Heart right ventricle (tissue), 16 donors: ENCODE measurements at places on chromosomes 16 and 17. TPM values are rescaled to one million over a fixed set of nuclear protein-coding genes. Genes with fewer than 3 reads are reported as not detected.

NKD1 gene
- 1.1 TPM for total RNA-seq

CCL8 gene
- 8.3 TPM for total RNA-seq

CACNG1 gene
- total RNA-seq = not detected

MARVELD3 gene
- not detected for total RNA-seq

- H3K36me3 ChIP-seq = no peaks in the 10 kb centered on the region
- H3K27me3 ChIP-seq = no peaks in the 10 kb centered on the region
- no peak overlapping the region for H3K27ac ChIP-seq
- no peak overlapping the region for H3K4me3 ChIP-seq
- DNase-seq = no peak
Measured at GRCh38 chr17:62963296-62963695, 2.7 kb upstream of the TANC2 start.

C16orf86 gene
- 5.6 TPM for total RNA-seq

PAM16 gene
- total RNA-seq = 62.7 TPM

DNA sequence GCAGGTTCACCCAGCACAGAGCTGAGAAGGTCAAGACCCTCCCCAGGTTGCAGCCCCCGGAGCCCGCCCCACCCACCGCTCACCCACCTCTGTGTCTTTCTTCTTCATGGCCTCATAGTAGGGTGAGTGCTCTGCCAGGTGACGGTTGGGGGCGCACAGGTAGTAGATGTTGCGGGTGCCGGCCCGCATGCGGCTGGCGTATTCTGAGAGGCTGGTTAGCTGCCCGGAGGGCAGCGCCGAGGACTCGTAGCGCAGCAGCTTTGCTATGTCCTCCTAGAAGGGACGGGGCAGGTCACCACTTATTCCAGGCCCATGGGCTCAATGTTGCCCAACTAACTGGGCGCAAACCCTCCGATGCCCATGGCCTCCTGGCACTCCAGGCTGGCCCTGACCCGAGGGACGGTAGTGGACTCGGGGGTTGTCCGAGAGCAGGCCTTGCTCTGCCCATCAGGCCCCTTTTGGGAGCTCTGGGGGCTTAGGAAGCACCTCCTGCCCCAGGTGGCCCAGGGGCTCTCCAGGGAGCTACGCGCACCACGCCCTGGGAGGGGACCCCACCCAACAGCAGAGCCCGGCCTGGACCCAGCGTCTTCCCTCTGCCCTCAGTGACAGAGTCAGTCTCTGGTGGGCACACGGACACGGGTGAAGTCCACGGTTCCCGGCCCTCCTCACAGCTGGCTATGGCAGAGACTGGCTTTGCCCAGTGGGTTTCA, 9.9 kb downstream of the DNASE1 start:
- no peak overlapping the region for H3K4me3 ChIP-seq
- no peaks in the 10 kb centered on the region for H3K4me1 ChIP-seq
- H3K36me3 ChIP-seq = peaks cover 84% of the 10 kb centered on the region
- H3K27ac ChIP-seq = no peak overlapping the region
- no peak for DNase-seq

GRCh38 chr16:66364117-66364958, 2.2 kb upstream of the CDH5 start:
- H3K4me1 ChIP-seq = peaks cover 68% of the 10 kb centered on the region
- peak overlapping the region; percentile 96 for H3K27ac ChIP-seq
- H3K4me3 ChIP-seq = no peak overlapping the region

- H3K36me3 ChIP-seq = no peaks in the 10 kb centered on the region
- DNase-seq = no peak
- no peaks in the 10 kb centered on the region for H3K4me1 ChIP-seq
- no peak overlapping the region for H3K27ac ChIP-seq
- no peak overlapping the region for H3K4me3 ChIP-seq
Measured at GRCh38 chr16:65771707-65772106, 594.8 kb upstream of the CDH5 start.

ENO3 gene
- 616 TPM for total RNA-seq

PYDC1 gene
- total RNA-seq = not detected

DNA sequence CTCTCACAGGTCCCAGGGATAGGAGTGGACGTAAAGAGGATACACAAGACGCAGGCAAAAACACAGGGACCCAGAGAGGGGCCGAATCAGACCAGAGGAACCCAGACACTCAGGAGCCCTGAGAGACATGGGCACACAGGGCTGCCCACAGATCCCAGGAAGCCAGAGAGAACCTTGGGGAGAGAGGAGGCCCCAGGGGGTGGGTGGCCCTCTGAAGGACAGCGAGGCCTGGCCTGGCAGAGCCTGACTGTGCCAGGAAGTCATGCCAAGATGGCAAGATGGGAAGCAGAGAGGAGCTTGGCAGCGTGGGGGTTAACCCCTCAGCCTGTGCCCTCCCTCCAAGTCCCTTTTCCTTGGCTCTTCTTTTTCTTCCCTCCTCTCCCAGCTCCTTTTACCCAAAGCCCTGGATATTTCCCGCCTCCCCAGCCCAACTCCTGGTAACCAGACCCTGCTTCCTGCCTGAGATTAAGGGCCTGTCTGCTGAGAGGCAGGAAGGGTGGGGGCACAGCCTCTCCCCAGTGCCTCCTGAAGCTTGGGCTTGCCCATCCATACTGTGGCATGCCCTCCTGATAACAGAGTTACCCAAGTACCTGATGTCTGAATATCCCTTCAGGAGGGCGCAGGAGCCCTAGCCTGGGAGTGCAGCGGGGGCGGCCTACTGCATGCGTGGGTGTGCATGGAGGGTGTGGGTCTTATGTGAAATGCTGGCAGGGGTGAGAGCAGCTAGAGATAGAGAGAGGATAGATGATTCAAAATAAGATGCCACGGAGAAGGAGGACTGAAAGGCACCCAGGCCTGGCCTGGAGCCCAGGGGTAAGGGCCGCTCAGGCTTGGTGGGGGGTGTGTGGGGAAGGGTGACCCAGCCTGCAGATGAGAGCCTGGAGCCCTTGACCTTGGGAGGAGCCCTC, 6.0 kb upstream of the TBX21 start:
- H3K4me3 ChIP-seq = no peak overlapping the region
- no peak overlapping the region for H3K27ac ChIP-seq
- no peak for DNase-seq
- no peaks in the 10 kb centered on the region for H3K4me1 ChIP-seq
- H3K27me3 ChIP-seq = peaks cover 48% of the 10 kb centered on the region
- no peaks in the 10 kb centered on the region for H3K36me3 ChIP-seq

- peaks cover 83% of the 10 kb centered on the region for H3K4me1 ChIP-seq
- peak overlapping the region; percentile 94 for H3K27ac ChIP-seq
- DNase-seq = peak; percentile 74
- no peak overlapping the region for H3K4me3 ChIP-seq
Measured at GRCh38 chr17:57895382-57896060, 45.7 kb upstream of the MRPS23 start.

DNA sequence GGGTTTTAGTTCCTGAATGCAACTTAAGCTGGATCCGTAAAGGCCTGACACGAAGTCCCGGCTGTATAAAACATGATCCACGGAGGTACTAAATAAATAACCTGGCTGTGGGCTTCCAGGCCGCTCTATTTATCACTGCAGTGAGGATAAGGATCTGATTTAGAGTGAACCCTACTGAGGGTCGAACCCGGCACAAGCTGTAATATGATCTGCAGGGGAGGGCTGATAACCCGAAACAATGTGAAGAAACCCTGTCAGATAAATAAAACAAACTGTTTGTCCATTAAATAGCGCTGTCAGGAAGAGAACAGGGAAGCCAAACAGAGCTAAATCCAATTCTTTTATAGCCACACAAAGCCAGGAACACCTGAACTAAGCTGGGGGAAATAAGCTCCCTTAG, 375.6 kb upstream of the SALL1 start:
- H3K27ac ChIP-seq = no peak overlapping the region
- no peak overlapping the region for H3K4me3 ChIP-seq
- H3K4me1 ChIP-seq = no peaks in the 10 kb centered on the region
- no peaks in the 10 kb centered on the region for H3K27me3 ChIP-seq

GRCh38 chr16:82203198-82203597, 33.2 kb upstream of the MPHOSPH6 start:
- H3K27ac ChIP-seq = no peak overlapping the region
- no peaks in the 10 kb centered on the region for H3K4me1 ChIP-seq
- no peaks in the 10 kb centered on the region for H3K27me3 ChIP-seq

- no peaks in the 10 kb centered on the region for H3K27me3 ChIP-seq
- H3K4me1 ChIP-seq = no peaks in the 10 kb centered on the region
- H3K4me3 ChIP-seq = no peak overlapping the region
- DNase-seq = no peak
Measured at GRCh38 chr17:66445229-66445628, 142.8 kb downstream of the PRKCA start.

YBX2 gene
- total RNA-seq = 1.4 TPM

GRCh38 chr17:1222321-1222720, 42.5 kb upstream of the ABR start:
- DNase-seq = no peak
- no peak overlapping the region for H3K27ac ChIP-seq
- peaks cover 4% of the 10 kb centered on the region for H3K27me3 ChIP-seq

MMP2 gene
- total RNA-seq = 120 TPM

GRCh38 chr16:72362973-72363372, 191.0 kb upstream of the PMFBP1 start:
- H3K27ac ChIP-seq = no peak overlapping the region
- H3K4me3 ChIP-seq = no peak overlapping the region
- H3K36me3 ChIP-seq = no peaks in the 10 kb centered on the region
- H3K4me1 ChIP-seq = no peaks in the 10 kb centered on the region
- DNase-seq = no peak

PRSS53 gene
- total RNA-seq = 0.61 TPM

- H3K4me1 ChIP-seq = peaks cover 59% of the 10 kb centered on the region
- H3K36me3 ChIP-seq = no peaks in the 10 kb centered on the region
- H3K4me3 ChIP-seq = peak overlapping the region; percentile 95
- no peak for DNase-seq
- peak overlapping the region; percentile 88 for H3K27ac ChIP-seq
Measured at GRCh38 chr17:39701784-39702422, 2.0 kb downstream of the ERBB2 start.

GRCh38 chr16:87687126-87687910, 78.5 kb downstream of the KLHDC4 start:
- H3K36me3 ChIP-seq = no peaks in the 10 kb centered on the region
- H3K4me1 ChIP-seq = no peaks in the 10 kb centered on the region
- no peak for DNase-seq
- H3K27ac ChIP-seq = no peak overlapping the region

RASL10B gene
- total RNA-seq = 11.0 TPM

DNA sequence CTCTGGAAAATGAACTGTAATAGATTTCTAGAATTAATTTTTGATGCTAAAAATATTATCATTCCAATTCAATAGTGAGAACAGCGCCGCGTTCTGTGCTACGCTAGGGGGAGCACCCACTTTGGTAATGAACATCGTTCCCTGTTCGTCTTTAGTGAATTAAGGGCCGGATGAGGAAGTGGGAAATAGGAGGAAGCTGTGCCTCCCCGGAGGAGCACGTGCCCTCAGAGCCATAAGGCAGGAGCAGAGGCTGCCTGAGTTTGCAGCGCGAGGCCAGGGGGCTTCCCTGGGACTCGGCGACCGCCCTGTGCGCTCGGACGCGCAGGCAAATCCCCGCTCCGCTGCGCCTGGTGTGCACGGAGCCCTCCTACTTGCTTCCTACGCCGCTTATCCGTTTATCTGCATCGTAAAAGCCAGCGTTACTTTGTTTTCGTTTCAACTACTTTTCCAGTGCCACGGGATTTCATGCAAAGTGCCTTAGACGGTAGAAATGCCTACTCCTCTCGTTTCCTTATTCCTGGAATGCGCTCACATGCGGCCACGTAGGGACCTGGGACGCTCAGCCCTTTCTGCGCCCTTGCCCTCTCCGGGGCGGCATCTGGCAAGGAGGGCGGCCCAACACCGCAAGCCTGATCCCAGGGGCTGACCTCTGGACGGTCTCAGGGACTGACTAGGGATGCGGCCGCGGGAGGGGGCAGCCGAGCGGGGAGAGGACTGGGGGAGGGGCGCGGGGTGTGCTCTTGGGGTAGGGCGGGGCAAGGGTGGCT, 76.4 kb downstream of the KCNJ12 start:
- no peaks in the 10 kb centered on the region for H3K36me3 ChIP-seq
- H3K27ac ChIP-seq = no peak overlapping the region
- DNase-seq = peak; percentile 40
- peaks cover 5% of the 10 kb centered on the region for H3K27me3 ChIP-seq
- H3K4me1 ChIP-seq = peaks cover 10% of the 10 kb centered on the region

SHBG gene
- not detected for total RNA-seq

DNA sequence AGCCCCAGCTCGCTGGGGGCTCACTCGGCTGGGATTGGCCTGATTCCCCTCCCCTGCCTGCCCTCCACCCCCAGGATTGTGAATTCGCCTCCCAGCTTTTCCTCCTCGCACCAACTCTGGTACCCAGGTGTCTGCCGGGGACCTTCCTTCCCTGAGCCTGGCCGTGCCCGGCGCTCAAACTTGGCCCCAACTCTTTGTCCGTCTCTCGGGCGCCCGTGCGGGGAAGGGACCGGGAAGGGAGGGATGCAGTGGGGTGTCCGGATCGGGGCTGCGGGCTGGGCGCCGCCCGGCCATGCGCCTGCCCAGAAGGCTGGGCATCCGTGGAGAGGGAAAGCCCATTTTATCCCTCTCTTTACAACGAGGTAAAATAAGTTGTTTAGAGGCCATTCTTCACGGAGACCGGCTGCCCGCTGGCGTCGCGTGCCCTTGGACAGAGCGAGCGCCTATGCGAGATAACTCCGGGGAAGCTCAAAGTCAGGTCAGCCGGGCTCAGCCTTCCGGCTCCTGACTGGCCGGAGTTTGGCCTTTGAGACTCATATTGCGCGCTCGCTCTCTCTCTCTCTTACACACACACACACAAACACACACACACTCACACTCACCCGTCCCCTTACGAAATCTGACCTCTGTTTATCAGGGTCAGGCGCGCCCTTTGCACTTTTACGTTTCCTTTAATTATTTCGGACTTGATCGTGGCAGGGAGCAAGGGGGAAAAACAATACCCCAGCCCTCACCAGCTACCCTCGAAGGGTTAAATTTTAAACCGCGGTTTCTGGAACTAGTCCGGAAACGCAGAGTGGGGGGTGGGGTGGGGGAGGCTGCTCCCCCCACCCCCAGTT, 774 bp upstream of the MAF start:
- H3K27ac ChIP-seq = peak overlapping the region; percentile 90
- no peaks in the 10 kb centered on the region for H3K4me1 ChIP-seq

DNA sequence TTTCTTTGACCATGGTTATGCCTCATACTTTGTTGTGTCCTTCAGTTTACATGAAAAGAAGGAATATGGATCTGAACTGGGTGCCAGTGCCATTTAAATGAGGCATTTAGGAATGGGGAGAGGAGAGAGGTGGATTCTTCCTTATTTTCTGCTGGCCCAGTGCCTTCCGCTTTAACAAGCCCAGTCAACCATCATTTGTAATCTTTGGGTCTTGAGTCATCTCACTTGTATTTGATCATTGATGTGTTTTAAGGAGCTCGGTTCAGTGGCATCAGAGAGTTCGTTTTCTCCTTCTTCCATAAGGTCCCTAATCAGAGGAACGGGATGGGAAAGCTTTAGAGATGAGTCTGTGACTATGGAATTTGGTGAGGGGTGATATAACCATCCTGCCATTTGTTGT, 334.9 kb downstream of the WWOX start:
- no peak overlapping the region for H3K27ac ChIP-seq
- no peaks in the 10 kb centered on the region for H3K27me3 ChIP-seq
- DNase-seq = no peak
- no peaks in the 10 kb centered on the region for H3K36me3 ChIP-seq
- no peaks in the 10 kb centered on the region for H3K4me1 ChIP-seq

ALOX15 gene
- 0.97 TPM for total RNA-seq
